ENCODE measurements at places on chromosomes 7 and 10.

DNA sequence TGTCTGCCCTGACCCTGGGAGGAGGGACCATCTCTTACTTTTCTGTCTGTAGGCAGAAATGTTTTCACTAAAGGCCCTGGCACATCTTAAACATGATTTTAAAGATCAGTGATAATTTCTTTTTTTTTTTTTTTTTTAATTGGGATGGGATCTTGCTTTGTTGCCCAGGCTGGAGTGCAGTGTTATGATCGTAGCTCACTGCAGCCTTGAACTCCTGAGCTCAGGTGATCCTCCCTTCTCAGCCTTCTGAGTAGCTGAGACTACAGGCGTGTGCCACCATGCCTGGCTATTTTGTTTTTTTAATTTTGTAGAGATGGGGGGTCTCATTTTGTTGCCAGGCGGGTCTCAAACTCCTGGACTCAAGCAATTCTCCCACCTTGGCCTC is 65.3 kb downstream of the RBM20 start:
- DNase-seq: no peak

- DNase-seq: no peak
These were observed 3.5 kb downstream of the MKRN1 start for GRCh38 chr7:140475747-140476333.

GRCh38 chr10:1249142-1249920 is 193.1 kb downstream of the WDR37 start:
- DNase-seq: no peak

- no peak for DNase-seq
These were observed 9.1 kb upstream of the AEBP1 start for GRCh38 chr7:44094883-44095592.

GRCh38 chr10:101241840-101242707 is 12.8 kb upstream of the LBX1 start:
- DNase-seq: no peak

DNA sequence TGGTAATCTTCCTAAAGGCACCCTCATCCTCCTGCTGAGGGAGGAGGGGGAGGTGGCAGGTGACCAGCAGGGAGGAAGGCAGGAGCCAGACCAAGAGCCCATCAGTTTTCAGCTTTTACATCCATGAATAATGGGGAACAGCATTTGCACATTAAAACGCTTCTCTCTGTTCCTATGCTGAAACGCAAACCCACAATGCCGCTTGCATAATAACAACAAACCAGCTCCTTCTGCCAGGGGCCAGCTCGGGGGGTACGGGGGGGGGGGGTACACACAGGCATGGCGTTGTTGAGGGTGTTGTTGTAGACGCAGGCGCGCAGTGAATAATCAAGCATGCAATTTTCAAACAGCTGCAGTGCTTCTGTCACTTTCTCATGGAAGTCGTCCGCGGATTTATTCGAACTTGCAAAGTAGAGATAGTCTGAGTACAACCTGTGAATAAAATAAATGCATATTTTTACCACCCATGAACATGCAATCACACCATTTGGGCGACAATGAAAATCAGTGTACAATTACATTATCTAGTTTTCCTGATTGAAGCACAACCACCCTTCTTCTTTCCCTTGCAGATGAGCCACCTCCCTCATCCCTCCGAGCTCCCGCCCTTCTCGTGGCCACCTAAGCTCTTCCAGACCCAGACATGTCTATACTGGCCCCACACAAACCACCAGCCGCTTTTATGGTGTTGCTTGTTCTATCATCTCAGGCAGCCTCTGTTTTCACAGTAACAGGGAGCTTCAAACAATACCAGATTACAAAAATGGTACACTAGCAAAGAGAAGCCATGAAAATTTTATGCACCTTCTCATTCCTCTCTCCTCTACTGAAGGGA is 72.2 kb downstream of the CHST15 start:
- DNase-seq: no peak
